ENCODE measurements at places on chromosomes 6 and 20.

DNA sequence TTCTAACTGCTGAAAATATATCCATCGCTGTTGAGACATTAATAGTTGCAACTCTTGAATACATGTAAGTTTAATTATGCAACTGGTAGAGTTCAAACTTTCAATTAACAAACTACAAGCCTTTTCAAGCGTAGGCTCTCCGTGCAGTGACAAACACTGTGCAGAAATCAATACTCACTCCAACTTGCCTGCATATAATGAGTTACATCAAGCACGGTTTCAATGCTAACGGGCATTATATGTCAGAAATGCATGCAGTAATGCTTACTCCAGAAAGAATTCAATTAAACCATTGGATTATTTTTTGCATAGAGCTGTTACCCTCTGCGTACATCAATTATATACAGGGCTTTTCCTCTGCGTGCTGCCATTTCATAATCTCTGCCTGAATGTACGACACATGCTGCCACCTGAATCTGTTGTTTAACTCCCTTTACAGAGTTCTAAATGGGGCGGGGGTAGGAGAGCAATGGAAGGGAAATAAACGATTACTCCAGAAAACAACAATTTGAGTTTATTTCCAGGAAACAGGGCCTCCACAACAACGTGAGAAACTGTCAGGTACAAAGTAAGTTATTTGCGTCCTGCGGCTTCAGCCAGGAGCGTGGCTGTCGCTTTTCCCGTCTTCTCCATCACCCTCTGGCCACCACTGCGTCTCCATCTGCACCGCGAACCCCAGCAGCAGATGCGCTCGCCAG is 1.8 kb downstream of the PTPRK start:
- DNase-seq = no peak

DNA sequence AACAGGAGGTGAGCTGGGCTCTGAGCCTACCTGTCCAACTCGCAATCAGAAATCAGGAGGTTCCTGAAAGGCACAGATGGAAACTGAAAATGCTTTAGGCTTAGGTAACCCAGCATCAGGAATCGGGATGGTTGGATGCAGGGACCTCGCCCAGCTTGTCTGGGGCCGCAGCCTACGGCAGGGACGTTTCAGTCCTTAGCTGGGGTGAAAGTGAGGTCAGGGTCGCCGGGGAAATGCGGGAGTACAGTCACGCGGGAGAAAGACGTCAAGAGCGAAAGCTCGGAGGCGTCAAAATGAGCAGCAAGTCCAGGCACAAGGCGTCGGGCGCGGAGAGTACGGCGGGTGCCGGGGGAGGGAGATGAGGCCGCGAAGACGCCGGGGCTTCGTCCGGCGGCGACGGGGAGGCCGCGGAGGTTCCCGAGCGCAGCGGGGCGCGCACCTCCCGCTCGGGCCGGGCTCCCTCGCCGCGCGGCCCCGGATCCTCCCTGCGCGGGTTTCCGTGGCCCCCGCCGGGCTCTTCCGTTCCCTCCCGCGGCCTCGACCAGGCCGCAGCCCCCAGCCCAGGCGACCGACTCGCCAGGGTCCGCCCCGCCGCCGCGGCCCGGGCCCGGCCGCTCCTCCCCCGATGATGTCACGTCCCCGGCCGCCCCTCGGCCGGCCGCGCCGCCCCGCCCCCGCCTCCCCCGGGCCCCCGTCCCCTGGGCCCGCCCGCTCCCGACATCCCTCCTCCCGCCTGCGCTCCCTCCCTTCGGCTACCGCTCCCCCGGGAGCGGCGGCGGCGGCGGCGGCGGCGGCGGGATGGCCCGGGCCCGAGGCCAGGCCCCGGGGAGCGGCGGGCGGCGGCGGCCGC is at the start of gene EBF4:
Gene EBF4 (plus strand): TSS at position 745 of the 850 bp plus-strand sequence. CDS start 866 bp downstream, outside the sequence.
- no peak for DNase-seq

DNA sequence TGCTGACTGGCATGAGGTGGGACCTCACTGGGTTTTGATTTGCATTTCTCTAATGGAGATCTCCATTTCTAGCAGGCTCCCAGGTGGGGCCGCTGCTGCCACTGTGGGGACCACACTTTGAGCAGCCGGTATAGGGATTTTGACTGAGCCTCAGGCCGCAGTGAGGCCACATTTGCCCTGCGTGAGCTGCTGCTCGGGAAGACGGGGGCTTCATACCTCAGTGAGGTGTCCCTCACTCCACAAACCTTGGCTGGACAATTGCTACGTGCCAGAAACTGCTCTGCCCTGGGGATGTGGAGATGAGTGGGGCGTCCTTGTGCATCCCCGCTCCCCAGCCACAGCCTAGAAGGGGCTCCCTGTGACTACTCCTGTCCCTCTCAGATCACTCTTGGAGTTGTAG is 134.3 kb downstream of the ANKRD60 start:
- DNase-seq = no peak

GRCh38 chr20:56808732-56809131 is 179.6 kb downstream of the TFAP2C start:
- DNase-seq = no peak

DNA sequence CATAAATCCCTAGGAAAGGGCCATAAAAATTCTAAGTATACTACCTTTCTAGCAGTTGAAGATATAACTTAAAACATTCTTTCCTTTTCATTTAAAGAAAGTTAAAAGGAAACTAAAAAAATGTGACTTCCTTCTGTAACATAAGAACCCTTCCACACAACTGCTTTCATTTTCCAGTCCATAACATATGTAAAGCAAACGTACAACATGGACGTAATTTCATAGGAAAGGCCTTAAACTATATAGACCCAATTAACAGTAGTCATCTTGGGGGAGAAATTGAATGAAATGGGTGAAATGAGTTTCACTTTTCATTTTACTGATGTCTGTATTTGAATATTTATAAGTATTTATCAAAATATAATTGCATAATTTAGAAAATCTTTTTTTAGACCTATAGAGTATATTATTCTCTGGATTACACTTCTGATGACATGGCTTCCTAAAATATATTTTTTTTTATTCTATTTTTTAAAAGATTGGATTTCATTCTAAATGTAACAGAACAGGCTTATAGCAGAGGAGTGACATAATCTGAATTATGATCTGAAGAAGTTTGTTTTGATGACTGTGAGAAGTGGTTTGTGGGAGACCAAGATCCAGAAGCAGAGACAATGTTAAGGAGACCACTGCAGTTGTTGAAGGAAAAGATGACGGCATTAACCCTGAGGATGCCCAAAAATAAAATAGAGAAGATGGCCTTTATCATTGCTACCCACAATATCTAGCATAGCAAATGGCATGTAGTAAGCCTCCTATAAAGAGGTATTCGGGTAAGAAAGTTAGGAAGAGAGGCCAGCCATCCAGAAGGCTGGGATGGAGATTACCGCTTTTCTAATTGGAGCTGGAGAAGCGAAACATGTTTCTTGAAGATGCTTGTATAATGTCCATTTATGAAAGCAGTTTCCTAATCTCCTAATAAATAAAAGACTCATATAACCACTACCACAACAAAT is 260.4 kb downstream of the PTPRK start:
- no peak for DNase-seq

DNA sequence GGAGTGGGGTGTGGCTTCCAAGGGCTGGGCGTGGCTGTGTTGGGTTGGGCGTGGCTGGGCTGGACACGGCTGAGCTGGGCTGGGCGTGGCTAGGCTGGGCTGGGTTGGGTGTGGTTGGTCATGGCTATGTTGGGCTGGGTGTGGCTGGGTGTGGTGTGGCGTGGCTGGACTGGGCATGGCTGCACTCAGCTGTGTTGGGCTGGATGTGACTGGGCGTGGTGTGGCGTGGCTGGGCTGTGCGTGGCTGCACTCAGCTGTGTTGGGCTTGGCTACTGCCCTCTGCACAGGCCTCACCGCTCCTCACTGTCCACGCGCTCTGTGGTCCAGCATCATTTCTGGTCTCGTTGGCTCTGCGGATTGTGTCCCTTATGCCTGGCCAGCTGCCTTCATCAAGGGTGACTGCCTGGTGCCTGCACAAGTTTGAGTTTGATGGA is 43.5 kb upstream of the SLCO4A1 start:
- no peak for DNase-seq

- no peak for DNase-seq
Observed at GRCh38 chr20:33091693-33092092, 12.2 kb downstream of the BPIFB4 start.

DNA sequence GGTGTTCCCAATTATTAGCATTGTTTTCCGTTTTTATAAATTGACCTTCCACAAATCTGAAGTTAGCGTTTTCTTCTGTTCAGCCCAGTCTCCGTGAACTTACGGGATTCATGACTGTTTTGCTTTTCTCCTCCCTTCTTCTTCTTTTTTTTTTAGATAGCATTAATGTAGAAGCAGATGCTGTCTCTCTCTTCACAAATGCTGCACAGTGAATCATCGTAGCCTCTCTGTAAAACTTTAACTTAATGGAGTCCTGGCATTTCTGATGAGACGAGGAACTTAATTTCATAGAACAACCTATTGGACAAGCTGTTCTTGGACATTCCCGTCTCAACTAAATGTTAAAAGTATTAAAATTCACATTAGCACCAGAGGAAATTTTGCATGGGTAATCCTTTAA is 138.0 kb upstream of the EEF1E1 start:
- DNase-seq = no peak

- no peak for DNase-seq
Observed at GRCh38 chr20:53718142-53719021, 124.7 kb upstream of the ZNF217 start.

GRCh38 chr20:3759884-3760283 is 7.7 kb downstream of the ADISSP start:
- DNase-seq = no peak

GRCh38 chr6:19150307-19150706 is 686.9 kb upstream of the ID4 start:
- no peak for DNase-seq

DNA sequence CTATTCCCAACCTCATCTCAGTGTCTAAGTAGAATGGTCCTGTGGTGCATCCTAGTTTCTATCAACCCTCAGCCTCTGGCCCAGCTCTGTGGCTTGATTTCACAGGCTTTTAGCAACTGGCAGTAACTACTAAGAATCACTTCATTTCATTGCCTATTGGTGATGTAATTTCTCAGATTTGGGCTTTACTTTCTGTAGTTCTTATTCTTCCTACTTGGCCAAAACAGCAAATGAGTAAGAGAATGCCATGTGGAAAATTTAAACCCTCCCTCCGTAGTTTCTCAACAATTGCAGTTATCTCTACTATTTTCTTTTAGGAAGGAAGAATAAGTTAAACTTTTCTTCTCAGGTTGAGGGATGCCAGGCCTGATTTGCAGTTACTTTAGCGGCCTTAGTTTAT is 387.3 kb downstream of the CDKAL1 start:
- no peak for DNase-seq

DNA sequence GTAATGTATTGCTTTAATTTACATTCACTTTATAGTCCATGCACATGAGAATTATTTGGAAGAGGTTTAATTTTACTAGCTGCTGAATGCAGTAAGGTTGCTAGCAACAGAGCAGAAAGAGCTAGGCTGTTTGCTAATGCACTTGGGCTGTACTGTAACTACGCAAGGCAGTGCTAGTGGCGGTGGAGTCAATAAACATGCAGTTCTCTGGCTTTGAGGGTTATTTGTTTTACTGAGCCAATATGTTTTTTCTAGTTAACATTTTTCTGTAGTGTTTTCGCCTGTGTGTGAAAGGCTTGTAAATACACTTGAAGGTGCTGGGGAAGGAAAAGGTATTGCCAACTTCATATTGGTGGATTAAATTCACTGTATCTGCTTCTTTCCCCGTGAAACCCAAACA is 112.8 kb downstream of the BTBD3 start:
- no peak for DNase-seq

DNA sequence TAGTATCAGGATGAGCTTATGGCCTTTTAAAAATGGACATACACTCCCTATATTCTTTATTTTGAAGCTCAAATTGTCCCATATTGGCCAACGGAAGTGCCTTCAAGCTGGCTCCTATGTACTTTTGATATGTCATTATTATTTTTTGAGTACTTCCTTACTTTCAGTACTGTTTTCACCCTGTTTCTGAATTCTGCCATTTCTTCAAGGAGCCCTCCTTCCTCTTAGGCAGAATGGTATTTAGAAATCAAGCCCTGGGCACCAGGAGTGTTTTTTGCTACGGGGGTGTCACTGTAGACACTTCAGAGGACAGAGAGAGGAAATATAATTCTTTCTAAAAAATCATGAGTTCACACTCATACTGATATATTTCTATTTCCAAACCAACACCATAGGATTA is 5.5 kb upstream of the MYLK4 start:
- no peak for DNase-seq

GRCh38 chr6:144073024-144073423 is 22.3 kb downstream of the SF3B5 start:
- DNase-seq = no peak

- DNase-seq = no peak
Observed at GRCh38 chr20:29408034-29408695, 1849.3 kb upstream of the DEFB115 start.

GRCh38 chr6:134621858-134622257 is 303.9 kb upstream of the SGK1 start:
- no peak for DNase-seq

DNA sequence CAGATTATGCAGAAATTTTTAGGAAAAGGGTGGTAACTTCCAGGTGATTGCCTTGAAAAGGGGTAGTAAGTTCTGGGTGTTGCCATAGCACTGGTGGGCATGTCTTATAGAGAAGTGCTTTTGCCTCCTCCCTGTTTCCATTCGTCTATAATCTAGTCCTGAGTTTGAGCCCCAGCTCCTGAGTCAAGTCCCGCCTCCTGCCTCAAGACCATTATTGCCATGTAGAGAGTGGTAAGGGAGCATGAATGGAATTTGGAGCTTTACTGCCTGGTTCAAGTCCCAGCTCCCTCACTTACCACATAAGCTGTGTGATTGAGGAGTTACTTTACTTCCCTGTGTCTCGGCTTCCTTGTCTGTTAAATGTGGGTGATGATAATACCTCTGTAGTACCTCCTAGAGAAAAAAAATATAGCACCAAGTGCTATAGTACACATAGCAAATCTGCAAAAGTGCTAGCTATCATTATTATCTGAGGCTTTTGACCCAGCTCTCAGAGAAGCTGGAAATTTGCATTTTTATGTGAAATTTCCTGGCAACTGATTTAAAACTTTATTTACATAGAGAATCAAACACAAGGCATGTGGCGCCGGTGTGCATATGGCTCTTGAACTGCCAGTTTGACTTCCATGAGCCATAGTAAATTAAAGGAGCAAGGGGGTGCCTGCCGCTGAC is 36.0 kb downstream of the TGM6 start:
- no peak for DNase-seq

DNA sequence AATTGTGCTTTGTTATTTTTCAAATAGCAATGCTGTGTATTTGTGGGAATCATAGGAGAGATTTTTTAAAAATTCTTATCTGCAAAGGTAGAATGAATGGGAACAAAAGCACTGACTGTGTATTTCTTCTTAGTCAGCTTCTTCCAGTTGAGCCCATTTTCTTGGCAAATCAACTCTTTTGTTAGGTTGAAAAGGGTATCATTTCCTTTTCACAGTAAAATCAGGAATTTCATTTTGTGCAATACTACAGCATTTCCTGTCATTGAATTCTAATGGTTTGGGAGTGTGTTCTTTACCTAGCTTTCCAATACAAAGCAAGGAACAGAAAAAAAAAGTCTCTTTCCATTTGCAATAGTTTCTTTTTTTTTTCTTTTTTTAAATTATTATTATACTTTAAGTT is 19.0 kb upstream of the EXOC2 start:
- DNase-seq = no peak
